ENCODE measurements at places on chromosomes 13 and 19. TPM values are rescaled to one million over a fixed set of nuclear protein-coding genes. Genes with fewer than 3 reads are reported as not detected.

GRCh38 chr13:93824286-93824685 is 597.7 kb downstream of the GPC6 start:
- DNase-seq, result no peak

GRCh38 chr19:58518256-58519086 is 1.1 kb downstream of the ZBTB45 start:
- no peak for DNase-seq

DNA sequence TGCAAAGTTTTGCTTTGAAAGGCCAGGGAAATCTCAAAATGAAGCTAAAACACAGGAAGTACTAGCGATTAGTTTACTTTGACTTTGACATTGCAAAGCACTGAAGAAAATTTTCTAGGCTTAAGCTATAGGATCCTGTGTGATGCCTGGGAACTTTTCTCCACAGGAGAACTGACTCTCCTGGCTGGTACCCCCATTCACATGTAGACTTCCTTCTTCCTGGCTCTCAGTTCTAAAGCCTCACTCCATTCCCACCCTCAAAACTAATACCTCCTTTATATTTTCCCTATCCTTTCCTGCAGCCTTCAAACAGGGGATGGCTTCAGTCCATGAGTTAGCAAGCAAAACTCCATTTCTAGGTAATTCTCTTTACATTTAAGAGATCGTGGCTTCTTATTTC is 189.5 kb downstream of the SLITRK1 start:
- no peak for DNase-seq

The FPR2 gene
- not detected for total RNA-seq

GRCh38 chr19:35142606-35143230 is 337 bp upstream of the FXYD7 start:
- no peak for DNase-seq

The PBX4 gene
- total RNA-seq, result 1.2 TPM

DNA sequence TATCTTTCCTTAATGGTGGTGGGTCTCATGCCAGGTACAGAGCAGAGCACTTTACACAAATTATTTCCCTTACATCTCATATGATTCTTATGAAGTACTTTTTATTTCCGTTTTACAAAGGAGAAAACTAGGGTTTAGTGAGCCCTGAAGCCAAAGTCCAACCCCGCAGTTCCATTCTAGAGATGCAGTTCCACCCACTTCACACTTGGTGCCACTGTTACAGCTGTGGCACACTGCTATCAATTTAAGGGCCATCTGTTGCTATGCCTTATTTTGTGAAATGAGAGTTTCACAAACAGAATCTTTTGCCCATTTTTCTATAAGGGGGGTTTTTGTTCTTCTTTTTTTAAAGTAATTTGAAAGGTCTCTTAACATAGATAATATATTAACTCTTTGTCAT is 12.9 kb downstream of the MIPEP start:
- DNase-seq, result no peak

DNA sequence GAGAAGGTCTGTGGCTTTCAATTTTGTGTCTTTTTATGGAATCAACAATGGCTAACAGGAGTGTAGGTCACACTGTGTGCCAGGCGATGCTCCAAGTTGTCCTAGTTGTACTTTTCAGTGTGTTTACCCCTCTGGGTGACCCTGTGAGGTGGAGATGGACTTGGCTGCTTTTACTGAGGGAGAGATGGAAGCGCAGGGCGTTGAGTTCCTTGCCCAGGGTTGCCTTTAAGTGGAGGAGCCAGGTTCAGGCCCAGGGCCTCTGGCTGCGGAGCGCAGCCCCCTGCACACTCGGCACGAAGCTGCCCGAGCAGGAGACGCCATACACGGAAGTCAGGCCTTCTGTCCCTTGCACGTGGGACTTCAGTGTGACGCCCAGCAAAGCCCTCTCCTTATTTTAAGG is 112.8 kb downstream of the RAB20 start:
- DNase-seq, result no peak

The ATP8A2 gene
- 1.7 TPM for total RNA-seq

The AMER2 gene
- not detected for total RNA-seq

DNA sequence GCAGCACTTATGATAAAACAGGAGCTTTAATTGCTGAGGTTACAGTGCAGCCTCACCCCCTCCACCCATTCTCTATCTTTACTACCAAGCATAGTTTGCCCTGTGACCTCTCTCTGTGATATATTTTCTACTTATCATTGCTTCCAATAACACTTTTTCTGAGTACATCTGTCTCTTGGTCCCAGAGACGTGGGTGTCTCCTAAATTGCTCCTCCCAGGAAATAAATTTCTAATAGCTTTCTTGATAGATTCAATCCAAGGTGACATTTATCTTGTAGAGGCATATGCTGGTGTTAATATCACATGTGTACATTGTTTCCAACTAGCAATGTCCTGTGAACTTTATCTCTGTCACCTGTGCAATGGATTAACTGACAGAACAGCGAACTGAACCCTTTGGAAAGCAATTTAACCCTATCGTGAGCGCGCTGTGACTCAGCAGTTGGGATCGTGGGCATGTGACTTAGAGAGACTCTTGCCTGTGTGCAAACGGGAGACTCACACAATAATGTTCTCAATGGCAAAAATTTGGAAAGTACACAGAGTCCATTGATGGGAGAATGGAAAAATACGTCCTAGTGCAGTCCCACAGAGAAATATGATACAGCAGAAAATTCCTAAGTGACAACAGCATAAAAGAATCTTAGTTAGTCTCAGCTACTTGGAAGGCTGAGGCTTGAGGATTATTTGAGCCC is 7.0 kb upstream of the MAP2K2 start:
- DNase-seq, result no peak

The TRIP10 gene
- total RNA-seq, result 107 TPM

The PEX11G gene
- 1.7 TPM for total RNA-seq

The BRCA2 gene
- 4.4 TPM for total RNA-seq

The CALR3 gene
- not detected for total RNA-seq

- DNase-seq, result no peak
These were observed 4.9 kb upstream of the ERCC1 start for GRCh38 chr19:45428384-45429231.

The CGB3 gene
- not detected for total RNA-seq

The RASGRP4 gene
- not detected for total RNA-seq

The SPATA13 gene
- total RNA-seq, result 5.1 TPM

DNA sequence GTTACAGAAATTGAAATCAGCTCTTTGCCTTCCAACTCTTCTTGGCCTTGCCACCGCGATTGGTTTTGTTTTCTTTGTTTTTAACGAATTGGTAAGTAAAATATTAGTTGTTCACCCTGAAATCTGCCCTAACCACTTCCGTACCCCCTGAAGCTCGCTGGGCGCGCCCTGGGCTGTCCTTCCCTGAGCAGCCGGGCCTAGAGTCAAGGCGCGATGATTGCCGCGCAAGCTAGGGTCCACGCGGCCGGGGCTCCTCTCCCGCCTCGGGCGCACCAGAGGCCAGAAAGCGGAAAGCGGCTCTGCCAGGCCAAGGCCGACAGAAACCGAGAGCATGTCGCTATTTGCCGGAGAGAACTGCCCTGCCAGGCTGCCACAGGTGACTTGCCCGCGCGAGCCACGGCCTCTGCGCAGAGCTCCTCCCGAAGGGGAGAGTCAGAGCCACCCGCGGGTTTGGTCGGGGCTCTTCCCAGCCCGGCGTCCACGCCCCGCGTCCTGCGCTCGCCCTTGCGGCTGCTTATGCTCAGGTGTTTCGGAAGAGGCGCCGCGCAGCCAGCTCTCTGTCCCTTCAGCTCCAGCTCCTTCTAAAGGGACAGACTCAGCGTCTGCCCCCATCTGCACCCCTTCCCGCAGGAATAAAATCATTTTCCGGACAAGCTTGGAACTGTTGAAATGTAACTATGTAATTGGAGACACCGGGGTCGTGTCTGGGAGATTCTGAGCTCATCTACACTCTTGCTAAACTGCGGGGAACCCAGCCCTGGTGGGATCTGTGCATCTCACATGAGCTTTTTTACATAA is 6.6 kb upstream of the CDX2 start:
- peak; percentile 83 for DNase-seq
